Activated naive CD8-positive, alpha-beta T cell treated with anti-CD3 and anti-CD28 coated beads for 36 hours (primary cell): ENCODE measurements at places on chromosomes 7 and 10.

- DNase-seq = no peak
These were observed 105.8 kb downstream of the ARMH3 start for GRCh38 chr10:101950213-101950612.

DNA sequence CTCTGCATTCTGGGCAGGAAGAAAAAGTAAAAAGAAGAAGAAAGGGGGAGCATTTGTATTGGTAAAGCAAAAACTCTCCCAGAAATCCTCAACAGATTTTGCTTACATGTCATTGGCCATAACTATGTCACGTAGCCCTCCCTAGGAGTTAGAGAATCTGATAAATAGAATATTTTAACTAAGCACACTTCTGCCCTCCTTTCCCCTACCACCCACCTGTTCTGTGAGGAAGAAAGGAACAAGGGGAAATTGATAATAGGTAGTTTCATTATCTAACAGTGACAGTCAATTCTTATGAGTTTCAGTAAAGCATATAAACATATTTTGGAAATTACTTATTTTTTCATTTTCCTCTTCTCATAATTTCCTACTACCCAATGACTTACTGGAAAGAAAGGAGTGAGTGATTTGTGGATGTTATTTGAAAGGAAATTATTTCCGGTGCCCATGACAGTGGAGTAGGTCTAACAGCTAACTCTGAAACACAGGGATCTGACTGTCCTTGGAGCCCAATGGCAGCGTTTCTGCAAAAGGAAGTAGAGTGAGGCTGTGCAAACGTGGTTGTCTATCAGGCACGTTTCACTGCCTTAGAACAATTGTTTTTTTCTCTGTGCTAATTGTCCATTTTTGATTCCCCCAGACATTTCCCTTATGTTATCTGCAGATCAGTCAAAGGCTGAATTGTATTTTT is 128.6 kb upstream of the MDFIC start:
- no peak for DNase-seq

DNA sequence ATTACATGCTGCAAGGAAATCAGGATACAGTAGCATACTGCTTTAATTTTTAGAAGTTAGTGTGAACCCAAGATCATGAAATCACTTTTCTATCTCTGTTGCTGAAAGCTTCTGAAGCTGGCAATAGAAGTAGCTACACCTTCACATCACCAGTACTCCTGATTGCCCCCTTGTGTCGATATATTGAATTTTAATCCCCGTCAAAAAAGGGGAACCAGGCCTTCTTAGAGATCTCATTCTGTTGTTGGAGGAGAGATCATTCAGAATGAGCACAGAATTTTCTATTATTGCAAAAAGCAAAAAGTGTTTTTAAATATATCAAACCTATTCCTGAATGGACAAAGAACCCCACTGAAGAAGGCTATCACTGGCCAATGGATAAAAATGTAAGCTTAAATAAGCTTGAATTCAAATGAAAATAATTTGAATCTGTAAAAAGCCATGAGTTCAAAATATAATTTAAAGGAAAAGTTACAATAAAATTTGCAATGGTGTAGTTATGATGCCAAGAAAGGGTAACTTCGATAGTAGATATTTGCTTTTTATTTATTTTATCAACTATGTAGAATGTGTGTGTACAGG is 39.7 kb upstream of the TEX47 start:
- no peak for DNase-seq

DNA sequence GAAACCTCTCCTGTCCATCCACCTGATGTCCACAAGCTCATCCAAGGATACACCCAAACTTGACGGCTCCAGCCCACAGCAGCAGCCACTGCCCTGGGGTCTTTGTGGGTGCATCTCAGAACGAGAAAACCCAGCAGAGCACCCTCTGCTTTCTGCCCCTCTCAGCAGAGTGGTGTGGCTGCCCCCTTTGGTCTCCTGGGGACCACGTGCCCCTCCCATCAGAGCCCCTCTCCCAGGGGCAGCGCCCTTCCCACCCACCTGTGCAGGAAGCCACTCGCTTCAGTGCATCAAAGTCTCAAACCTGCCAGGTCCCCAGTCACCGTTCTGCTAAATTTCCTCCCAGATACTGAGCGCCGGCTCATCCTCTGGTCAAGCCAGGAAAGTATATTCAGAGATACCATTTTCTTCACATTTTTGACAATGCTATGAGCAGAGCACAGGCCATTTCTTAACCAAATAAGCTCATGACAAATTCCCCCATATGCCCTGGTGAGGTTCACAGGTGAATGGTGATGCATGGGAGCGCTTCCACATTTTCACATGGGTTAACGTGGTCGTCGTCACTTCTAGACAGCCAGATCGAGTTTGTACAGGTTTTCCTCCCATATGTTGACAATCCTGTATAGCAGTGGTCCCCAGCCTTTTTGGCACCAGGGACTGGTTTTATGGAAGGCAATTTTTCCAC is 32.4 kb downstream of the CAMK2B start:
- DNase-seq = no peak

GRCh38 chr10:57338823-57339558 is 928.7 kb downstream of the IPMK start:
- DNase-seq = no peak

- DNase-seq = no peak
These were observed 231.5 kb upstream of the ZNF32 start for GRCh38 chr10:43880160-43880559.

DNA sequence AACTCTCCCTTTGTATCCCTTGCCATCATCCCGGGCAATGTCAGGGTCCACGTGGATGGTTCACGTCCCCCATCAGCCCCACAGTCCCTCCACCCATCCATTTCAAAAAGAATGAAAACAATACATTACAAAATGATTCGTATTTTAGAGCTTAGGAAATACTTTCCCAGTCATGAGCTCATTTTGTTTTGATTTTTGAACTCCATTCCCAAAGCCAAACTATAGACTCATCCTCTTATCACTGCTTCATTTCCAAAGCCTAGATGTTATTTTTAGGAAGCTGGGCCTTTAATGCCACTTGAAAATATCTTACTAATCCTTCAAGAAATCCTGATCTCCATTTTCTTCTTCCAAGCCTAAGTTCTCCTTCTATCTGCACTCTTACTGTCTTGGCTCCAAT is 72.1 kb downstream of the WNT2 start:
- DNase-seq = no peak

- DNase-seq = no peak
These were observed 375.3 kb downstream of the DPP6 start for GRCh38 chr7:154427533-154427932.

DNA sequence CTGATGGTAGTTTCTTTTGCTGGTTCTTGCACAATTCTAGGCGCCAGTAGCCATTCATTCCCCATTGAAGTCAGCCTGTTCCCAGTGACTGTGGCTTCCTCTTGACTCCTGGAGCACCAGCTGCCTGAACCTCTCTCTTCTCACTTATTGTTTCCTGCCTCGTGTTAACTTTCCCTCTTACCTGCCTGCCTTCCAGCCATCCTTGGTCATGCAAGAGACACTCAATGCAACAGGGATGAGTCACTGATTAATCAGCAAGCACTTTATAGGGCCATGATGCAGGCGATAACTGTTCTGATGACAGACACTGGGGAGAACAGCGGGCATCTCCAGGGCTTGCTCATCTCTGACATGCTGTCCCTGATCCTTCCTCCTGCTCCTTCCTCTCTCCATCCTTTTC is 122.0 kb downstream of the PLCE1 start:
- no peak for DNase-seq

GRCh38 chr10:48526011-48526821 is 78.7 kb downstream of the ARHGAP22 start:
- no peak for DNase-seq

GRCh38 chr7:129122751-129123509 is 21.6 kb upstream of the TSPAN33 start:
- peak; percentile 39 for DNase-seq

GRCh38 chr7:39306016-39306570 is 260.1 kb upstream of the YAE1 start:
- no peak for DNase-seq

DNA sequence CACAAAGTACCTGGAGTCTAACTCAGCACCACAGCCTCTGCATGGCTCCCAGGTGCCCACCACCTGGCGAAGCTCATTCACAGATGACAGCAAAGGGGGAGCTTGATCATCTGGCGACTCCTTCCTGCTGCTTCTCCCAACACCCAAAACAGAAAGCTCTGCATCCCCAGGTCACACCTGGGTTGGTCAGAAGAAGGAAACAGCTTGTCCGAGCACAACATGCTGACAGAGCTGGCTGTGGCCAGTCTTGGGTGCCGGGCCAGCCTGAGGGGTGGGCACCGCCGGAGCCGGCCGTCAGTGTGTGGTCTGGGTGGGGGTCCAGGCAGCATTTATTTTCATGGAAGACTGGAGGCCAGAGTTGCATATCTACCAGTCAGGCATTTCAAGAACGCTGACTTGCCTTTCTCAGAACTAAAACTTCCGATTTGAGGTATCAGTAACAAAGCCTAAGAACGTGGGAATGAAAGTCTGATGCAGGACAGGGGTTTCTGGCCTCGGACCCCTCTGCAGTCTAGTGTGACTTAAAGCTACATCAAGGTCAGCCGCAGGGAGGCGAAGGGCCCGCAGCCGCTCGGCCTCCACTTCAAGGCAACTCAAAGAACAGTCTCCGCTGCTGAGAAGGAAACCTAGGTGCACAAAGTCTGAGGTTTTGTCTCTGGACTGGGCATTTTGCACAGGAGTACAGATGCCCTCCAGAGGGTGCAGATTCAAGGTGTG is 109.6 kb downstream of the CYTH3 start:
- no peak for DNase-seq

GRCh38 chr7:74407958-74408357 is 45.7 kb upstream of the GTF2IRD1 start:
- no peak for DNase-seq

GRCh38 chr10:43160046-43160920 is 22.0 kb downstream of the CSGALNACT2 start:
- peak; percentile 14 for DNase-seq

GRCh38 chr10:45443101-45444009 is 69.3 kb downstream of the ALOX5 start:
- DNase-seq = no peak

GRCh38 chr10:11232222-11232961 is 214.7 kb downstream of the CELF2 start:
- no peak for DNase-seq
